ENCODE measurements at places on chromosomes 1 and 21. TPM values are rescaled to one million over a fixed set of nuclear protein-coding genes. Genes with fewer than 3 reads are reported as not detected.
A peak's percentile ranks its signal among the peaks of the same experiment; 100 is the strongest.

AIM2 gene
- total RNA-seq = 0.80 TPM

CRYBG2 gene
- total RNA-seq = 18.5 TPM

FOXD2 gene
- total RNA-seq = 0.49 TPM

ZNF593OS gene
- not detected for total RNA-seq

- peaks cover 9% of the 10 kb centered on the region for H3K36me3 ChIP-seq
- no peaks in the 10 kb centered on the region for H3K27me3 ChIP-seq
- no peak for DNase-seq
- peak overlapping the region; percentile 100 for H3K27ac ChIP-seq
- H3K4me1 ChIP-seq = peaks cover 45% of the 10 kb centered on the region
Measured at GRCh38 chr1:153532181-153532580, 3.6 kb downstream of the S100A6 start.

DNA sequence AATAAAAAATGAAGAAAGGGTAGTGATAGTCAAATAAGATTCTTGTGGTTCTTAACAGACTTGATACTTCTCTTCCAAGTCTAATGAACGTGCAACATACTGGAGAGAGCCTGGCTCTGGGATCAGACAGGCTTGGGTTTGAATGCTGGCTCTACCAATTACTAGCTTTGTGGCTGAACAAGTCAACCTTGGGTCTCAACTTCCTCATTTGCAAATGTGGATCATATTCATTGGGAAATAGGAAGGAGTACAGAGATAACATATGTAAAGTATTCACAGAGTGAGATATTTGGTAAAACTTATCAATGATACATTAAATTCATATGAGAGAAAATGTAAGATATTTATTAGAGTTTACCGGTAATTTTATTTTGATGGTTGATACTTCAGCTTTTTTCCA is 2.0 kb downstream of the EDEM3 start:
- no peaks in the 10 kb centered on the region for H3K27me3 ChIP-seq
- peak overlapping the region; percentile 63 for H3K4me3 ChIP-seq
- peak overlapping the region; percentile 95 for H3K27ac ChIP-seq
- peaks cover 18% of the 10 kb centered on the region for H3K4me1 ChIP-seq

DNA sequence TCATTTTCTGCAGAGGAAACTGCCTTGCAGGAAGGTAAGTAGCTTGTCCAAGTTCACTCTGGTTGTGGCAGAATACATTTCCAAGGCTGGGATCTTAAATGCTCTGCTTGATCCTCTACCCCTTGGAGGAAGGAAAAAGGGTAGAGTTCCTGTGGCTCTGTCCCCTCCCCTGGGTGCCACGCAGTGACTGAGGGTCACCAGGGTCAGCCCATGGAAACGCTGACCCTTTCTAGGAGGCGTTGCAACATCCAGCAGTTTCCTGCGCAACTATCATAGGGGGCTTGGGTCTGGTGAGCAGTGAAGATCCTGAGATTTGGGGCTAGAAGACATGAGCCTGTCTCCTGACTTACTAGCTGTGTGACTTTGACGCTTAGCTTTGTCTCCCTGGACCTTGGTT is 29.4 kb upstream of the EPS8L3 start:
- no peaks in the 10 kb centered on the region for H3K27me3 ChIP-seq
- DNase-seq = no peak
- H3K36me3 ChIP-seq = no peaks in the 10 kb centered on the region
- H3K4me1 ChIP-seq = peaks cover 70% of the 10 kb centered on the region
- H3K27ac ChIP-seq = peak overlapping the region; percentile 78

- H3K27me3 ChIP-seq = no peaks in the 10 kb centered on the region
- DNase-seq = no peak
- peaks cover 8% of the 10 kb centered on the region for H3K4me1 ChIP-seq
- no peak overlapping the region for H3K4me3 ChIP-seq
- H3K36me3 ChIP-seq = no peaks in the 10 kb centered on the region
Measured at GRCh38 chr1:159162516-159163265, 8.7 kb upstream of the CADM3 start.

GRCh38 chr21:37281579-37281978 is 14.4 kb upstream of the VPS26C start:
- H3K4me3 ChIP-seq = no peak overlapping the region
- DNase-seq = no peak
- no peaks in the 10 kb centered on the region for H3K4me1 ChIP-seq
- no peaks in the 10 kb centered on the region for H3K27me3 ChIP-seq

DNA sequence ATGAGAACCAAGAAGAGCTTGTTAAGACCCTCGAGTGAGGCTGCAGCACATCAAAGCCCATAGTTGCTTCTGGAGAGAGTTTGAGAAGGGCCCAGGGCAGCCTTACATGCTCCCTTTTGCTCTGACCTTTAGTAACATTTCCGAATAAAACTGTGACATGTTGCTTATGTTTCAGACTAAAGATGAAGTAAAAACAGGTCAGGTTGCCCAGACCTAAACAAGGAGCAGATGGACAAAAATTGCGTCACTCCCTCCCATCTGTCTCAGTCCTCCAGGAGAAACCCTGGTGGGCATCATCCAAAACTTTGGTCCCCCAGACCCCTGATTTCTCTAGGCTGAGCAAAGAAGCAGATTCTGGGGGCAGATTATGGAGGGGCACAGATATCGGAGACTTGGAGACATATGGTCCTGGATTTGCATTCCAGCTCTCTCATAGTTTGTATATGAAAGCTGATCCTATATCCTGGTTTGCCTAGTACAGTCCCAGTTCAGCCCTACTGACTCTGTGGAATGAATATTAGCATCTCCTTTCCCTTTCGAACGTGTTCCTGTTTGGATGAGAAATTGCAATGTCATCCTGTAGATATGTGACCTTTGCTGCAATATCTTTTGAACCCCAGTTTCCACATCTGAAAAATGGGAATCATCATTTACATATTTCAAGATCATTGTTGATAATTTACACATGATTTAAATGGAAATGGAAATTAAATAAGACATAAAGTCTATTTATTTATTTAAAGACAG is 304.9 kb upstream of the USP24 start:
- no peaks in the 10 kb centered on the region for H3K4me1 ChIP-seq
- H3K36me3 ChIP-seq = no peaks in the 10 kb centered on the region
- H3K27ac ChIP-seq = no peak overlapping the region
- no peak overlapping the region for H3K4me3 ChIP-seq
- no peak for DNase-seq
- no peaks in the 10 kb centered on the region for H3K27me3 ChIP-seq

GRCh38 chr1:10679496-10680220 is 116.8 kb downstream of the CASZ1 start:
- H3K4me3 ChIP-seq = no peak overlapping the region
- H3K4me1 ChIP-seq = peaks cover 90% of the 10 kb centered on the region
- no peaks in the 10 kb centered on the region for H3K36me3 ChIP-seq
- no peaks in the 10 kb centered on the region for H3K27me3 ChIP-seq
- H3K27ac ChIP-seq = peak overlapping the region; percentile 89

DNA sequence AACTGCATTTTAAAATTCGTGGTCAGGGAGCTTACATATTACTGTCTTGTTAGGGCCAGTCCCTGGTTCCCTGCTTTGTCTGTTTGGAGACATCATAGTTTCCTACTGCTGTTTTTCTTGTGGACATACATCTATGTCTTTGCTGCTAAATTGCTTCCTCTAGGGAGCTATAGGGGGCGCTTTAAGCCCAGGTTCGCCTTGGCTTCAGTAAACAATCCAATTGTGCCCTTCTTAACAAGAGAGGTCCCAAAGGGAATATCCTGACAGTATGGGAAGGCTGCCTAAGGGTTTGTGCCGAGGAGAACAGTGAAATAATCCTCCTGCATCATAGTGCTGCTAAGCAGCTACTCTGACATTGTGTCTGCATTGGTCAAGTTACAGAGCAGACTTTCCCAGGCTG is 112.5 kb downstream of the USH2A start:
- no peaks in the 10 kb centered on the region for H3K36me3 ChIP-seq
- no peak overlapping the region for H3K27ac ChIP-seq
- no peaks in the 10 kb centered on the region for H3K27me3 ChIP-seq
- H3K4me1 ChIP-seq = no peaks in the 10 kb centered on the region
- no peak for DNase-seq

- H3K27me3 ChIP-seq = no peaks in the 10 kb centered on the region
- peak overlapping the region; percentile 62 for H3K4me3 ChIP-seq
- DNase-seq = peak; percentile 90
- peaks cover 9% of the 10 kb centered on the region for H3K36me3 ChIP-seq
- no peak overlapping the region for H3K27ac ChIP-seq
- H3K4me1 ChIP-seq = peaks cover 34% of the 10 kb centered on the region
Measured at GRCh38 chr1:201648066-201648906, 109.4 kb downstream of the NAV1 start.

GRCh38 chr1:83619170-83619896 is 379.6 kb downstream of the TTLL7 start:
- H3K27ac ChIP-seq = no peak overlapping the region
- no peak for DNase-seq
- no peaks in the 10 kb centered on the region for H3K4me1 ChIP-seq
- no peak overlapping the region for H3K4me3 ChIP-seq

GRCh38 chr1:10456048-10456447 is 6.2 kb downstream of the CORT start:
- H3K4me3 ChIP-seq = no peak overlapping the region
- H3K4me1 ChIP-seq = no peaks in the 10 kb centered on the region
- H3K27me3 ChIP-seq = no peaks in the 10 kb centered on the region

- no peak overlapping the region for H3K4me3 ChIP-seq
- no peaks in the 10 kb centered on the region for H3K27me3 ChIP-seq
- no peaks in the 10 kb centered on the region for H3K36me3 ChIP-seq
- H3K27ac ChIP-seq = no peak overlapping the region
Measured at GRCh38 chr1:101120868-101121267, 95.3 kb upstream of the DPH5 start.

- no peak overlapping the region for H3K4me3 ChIP-seq
- peak overlapping the region; percentile 6 for H3K27ac ChIP-seq
- peak; percentile 51 for DNase-seq
- H3K27me3 ChIP-seq = no peaks in the 10 kb centered on the region
- H3K4me1 ChIP-seq = peaks cover 15% of the 10 kb centered on the region
Measured at GRCh38 chr1:109197158-109198042, 16.3 kb upstream of the SARS1 start.

- no peaks in the 10 kb centered on the region for H3K4me1 ChIP-seq
- DNase-seq = no peak
- H3K27me3 ChIP-seq = no peaks in the 10 kb centered on the region
- H3K36me3 ChIP-seq = no peaks in the 10 kb centered on the region
- no peak overlapping the region for H3K4me3 ChIP-seq
- no peak overlapping the region for H3K27ac ChIP-seq
Measured at GRCh38 chr1:74773582-74773981, 40.6 kb downstream of the TYW3 start.

- no peaks in the 10 kb centered on the region for H3K36me3 ChIP-seq
- DNase-seq = peak; percentile 68
- peak within 1 kb of the TSS; percentile 91 for H3K27ac ChIP-seq
- H3K27me3 ChIP-seq = no peaks in the 10 kb centered on the region
- H3K4me3 ChIP-seq = peak within 1 kb of the TSS; percentile 78
- H3K4me1 ChIP-seq = peaks cover 27% of the 10 kb centered on the region
Measured at GRCh38 chr1:226738995-226739695, at the start of gene ITPKB. Gene ITPKB, minus strand, starts transcription at chr1:226739282. Its CDS starts 1,824 bp downstream, at chr1:226737458.

Data from upper lobe of left lung (tissue), 6 donors.